ENCODE measurements at places on chromosomes 6 and 20.
A peak's percentile ranks its signal among the peaks of the same experiment; 100 is the strongest.

- DNase-seq: no peak
These were observed 23.5 kb downstream of the RUNX2 start for GRCh38 chr6:45351667-45352066.

DNA sequence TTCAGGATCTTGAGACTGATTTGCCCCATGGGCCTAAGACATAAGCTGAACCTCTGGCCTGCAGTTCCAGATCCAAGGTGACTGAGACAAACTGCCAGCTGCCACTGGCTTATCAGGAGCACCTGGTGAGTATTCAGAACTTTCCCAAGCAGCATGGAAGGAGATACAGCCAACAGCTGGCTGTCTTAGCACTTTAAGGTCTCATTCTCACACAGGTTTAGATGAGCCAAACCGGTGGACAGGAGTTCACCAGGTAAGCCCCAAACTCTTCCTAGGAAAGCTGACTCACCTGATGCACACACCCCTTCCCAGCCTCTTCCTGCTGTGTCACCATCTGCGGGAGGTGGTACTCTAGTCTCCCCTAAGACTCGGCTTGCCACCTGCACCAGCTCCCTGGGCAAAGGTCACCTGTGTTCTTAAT lies at the start of gene BANF2:
Gene BANF2, plus strand, starts transcription at position 36 of the 421 bp plus-strand sequence. CDS start 25,060 bp downstream, outside the sequence.
- no peak for DNase-seq

GRCh38 chr6:139965393-139965792 lies 590.9 kb upstream of the CITED2 start:
- DNase-seq: no peak

- no peak for DNase-seq
These were observed 434 bp downstream of the ZKSCAN4 start for GRCh38 chr6:28251661-28252008.

DNA sequence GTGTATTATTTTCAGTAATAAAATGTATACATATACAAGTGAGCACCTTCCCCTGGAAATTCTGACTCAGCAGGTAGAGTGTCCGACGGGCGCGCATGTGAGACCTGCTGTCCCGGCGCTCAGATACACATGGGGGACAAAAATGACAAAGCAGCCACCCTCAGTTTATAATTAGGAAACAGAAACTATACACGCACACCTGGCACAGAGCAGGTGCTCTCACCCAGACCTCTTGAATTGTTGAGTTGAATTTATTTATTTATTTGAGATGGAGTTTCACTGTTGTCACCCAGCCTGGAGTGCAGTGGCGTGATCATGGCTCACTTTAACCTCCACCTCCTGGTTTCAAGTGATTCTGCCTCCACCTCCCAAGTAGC lies 180.4 kb downstream of the ZDHHC14 start:
- no peak for DNase-seq

DNA sequence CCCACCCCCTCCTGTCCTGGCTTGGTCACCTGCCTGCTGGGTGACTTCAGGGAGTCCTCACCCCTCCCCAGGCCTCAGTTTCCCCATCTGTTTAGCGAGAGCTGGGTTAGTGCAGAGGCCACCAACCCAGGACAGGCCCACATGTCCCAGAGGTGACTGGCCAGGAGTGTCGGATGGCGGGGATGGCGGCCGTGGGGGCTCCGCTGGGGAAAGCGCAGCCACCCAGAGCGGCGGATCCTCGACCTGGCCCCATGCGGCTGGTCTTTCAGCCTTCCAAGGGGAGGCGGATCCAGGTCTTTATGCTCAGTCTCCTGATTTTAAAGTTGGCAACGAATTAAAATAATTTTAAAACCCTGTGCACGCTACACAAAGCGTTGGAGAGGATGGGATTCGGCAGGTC lies 31.0 kb upstream of the GATA5 start:
- DNase-seq: no peak

GRCh38 chr6:2796861-2797260 lies 31.7 kb downstream of the WRNIP1 start:
- DNase-seq: no peak

DNA sequence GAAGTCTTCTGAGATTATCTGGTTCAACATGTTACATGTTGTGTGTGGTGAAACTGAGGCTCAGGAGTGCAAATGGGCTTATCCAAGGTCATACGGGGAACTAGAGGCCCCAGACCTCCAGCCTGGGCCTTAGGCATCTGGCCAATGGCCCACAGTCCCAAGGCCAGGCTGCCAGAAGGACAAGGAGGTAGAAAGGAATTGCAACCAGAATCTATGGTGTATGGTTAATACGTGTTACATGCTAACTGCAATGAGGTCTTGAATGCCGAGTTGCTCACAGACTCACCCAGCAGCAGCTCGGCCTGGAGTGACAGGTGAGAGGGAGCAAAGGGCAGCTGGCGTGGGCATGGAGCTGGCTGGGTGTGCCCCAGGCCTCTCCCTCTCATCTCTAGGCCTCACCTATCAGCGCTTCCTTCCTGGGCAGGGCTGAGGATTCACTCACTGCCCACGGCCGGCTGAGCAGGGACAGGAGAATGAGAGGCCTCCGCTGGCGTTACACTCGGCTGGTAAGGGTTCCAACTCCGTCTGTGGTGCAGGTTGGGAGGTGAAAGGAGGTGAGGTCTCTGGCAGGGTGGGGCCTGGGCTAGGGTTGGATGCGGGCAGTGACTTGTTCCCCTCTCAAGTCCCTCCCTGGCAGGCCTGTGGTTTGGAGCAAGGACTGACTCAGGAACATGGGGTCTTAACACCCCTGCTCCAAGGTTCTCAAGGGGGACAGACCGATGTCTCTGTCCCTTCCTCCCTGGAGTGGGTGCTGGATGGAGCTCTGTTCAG lies at the start of gene TLDC2:
Gene TLDC2, plus strand, starts transcription at position 437 of the 771 bp plus-strand sequence. Its CDS starts 37 bp downstream, at position 474.
- no peak for DNase-seq

DNA sequence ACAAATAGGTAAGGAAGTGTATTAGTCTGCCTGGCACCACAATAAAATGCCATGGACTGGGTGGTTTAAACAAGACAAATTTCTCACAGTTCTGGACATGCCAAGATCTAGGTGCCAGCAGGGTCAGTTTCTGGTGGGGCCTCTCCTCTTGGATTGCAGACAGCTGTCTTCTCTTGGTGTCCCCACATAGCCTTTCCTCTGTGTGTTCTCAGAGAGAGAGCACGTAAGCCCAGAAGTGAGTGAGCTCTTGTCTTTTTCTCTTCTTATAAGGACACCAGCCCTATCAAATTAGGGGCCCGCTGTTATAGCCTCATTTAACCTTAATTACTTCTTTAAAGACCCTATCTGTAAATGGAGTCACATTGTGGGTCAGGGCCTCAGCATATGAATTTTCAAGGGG lies 28.3 kb downstream of the SMPDL3A start:
- no peak for DNase-seq

GRCh38 chr6:118263921-118264486 lies 284.1 kb upstream of the PLN start:
- DNase-seq: peak; percentile 18

- DNase-seq: no peak
These were observed 166.2 kb downstream of the TRIM27 start for GRCh38 chr6:28757429-28758045.

GRCh38 chr6:11218538-11219399 lies 13.7 kb downstream of the NEDD9 start:
- DNase-seq: no peak
